ENCODE measurements at places on chromosomes 4 and X.
A peak's percentile ranks its signal among the peaks of the same experiment; 100 is the strongest.

DNA sequence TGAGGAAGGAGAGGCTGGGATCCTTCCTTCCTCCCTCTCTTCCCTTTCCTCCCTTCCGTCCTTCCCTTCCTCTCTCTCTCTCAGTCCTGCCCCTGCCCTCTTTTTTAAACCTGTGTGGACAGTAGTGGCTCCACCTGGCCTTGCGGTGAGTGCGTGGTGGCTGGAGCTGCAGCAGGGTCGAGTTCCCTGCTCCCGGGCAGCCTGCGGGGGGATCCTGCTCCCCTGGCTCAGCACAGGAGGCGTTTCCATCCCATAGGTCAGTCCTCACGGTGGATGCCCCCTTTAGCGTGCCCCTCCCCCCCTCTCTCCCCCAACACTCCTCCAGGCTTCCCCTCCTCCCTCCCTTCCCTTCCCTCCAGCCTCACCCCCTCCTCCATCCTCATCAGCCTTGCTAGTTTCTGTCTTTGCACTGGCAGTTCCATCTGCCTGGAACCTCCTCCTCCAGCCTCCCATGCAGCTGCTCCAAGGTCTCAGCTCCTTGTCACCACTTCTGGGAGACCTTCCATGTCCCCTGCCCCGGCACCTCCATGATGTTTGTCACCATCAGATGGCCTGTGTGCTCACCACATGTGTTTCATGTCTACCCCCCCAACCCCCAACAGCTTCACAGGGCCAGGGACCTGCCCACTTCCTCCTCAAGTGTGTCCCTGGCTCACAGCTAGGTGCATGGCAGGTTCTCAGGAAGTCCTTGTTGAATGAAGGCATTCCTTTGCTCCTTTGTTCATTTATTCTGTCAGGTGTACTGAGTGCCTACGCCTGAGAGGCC is 68.4 kb downstream of the PSAPL1 start:
- DNase-seq: no peak

- DNase-seq: no peak
Measured at GRCh38 chrX:95703696-95704095, 980.9 kb upstream of the DIAPH2 start.

- DNase-seq: no peak
Measured at GRCh38 chr4:110154582-110154981, 43.8 kb downstream of the ELOVL6 start.

- no peak for DNase-seq
Measured at GRCh38 chrX:97619499-97619898, 735.8 kb downstream of the RPA4 start.

- no peak for DNase-seq
Measured at GRCh38 chr4:37748485-37748884, 62.3 kb upstream of the RELL1 start.

DNA sequence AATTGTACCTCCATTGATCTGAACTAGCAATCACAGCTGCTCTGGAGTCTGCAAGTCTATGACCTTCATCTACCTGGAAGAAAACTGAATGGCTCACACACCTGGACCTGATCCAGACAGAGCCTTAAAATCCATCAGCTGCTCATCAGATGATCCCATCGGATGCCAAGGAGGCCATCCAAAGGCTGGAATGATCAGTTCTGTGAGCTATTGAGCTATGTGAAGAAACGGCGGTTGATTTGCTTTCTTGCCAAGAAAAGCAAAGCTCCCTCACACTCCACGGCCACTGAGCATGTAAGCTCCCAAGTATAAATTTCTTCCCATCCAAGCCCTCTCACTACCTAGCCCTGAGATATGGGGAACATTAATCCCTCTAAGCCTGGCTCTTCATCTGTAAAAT is 63.1 kb downstream of the RELL1 start:
- no peak for DNase-seq

GRCh38 chrX:11702420-11702819 is 36.7 kb upstream of the ARHGAP6 start:
- no peak for DNase-seq

DNA sequence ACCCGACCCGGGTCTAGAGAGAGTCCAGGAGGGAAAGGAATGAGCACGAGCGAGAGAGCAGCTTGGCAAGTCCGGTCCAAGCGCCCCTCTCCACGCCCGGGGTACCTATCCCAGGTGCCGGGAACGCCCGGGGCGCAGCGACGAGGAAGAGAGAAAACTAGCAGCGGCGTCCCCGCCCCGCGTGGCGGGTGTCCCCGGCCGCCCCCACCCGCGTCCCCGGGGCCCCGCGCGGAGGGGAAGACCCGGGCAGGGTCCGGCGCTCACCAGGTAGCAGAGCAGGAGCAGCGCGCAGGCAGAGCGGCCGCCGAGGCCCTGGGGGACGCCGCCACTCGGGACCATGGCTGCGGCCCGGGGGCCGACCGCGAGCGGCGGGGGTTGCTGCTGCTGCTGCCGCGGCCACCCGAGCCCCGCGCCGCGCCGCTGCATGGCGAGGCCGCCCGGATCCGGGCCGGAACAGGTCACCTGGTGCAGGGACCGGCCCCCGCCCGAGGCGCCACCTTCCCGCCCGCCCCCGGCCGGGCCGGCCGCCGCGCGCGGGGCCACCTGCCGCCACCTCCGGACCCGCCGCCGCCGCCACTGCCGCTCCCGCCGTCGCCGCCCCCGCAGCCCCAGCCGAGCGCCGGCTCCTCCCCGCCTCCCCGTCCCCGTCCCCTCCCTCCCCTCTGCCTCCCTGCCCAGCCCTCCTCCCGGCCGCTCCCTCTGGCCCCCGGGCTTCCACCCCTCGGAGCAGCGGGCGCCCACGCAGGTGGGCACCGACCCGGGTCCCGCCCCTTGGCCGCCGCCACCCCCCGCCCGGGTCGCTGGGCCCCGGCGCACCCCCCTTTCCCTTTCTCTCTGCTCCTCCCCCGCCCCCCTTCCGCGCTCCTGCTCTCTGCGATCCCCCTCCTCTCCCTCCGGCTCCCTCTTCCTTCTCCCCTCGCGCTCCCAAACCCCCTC is at the start of gene SEL1L3:
Gene SEL1L3, minus strand, starts transcription at position 578 of the 936 bp plus-strand sequence. Its CDS starts 152 bp downstream, at position 426.
- DNase-seq: peak; percentile 28

DNA sequence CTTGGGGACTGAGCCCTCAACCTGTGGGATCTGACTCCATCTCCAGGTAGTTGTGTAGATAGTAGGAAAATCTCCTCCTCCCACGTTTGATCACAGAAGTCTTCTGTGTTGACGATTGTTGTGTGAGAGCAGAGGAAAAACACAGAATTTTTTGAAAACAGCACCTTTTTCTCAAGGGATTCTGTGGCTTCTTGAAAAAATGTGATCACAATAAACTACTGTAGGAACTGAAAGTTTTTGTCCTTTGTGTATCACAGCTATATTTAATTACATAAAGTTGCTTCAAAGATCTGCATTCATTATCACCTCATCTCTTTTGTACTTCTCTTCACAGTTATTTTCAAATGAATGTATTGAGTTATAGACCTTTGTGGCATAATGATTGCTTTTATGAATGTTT is 85.1 kb downstream of the AFF1 start:
- no peak for DNase-seq

- no peak for DNase-seq
Measured at GRCh38 chrX:69218407-69218997, 53.2 kb upstream of the PJA1 start.

- DNase-seq: no peak
Measured at GRCh38 chrX:135984791-135985156, 461 bp upstream of the SLC9A6 start.

GRCh38 chr4:15945516-15945915 is 7.0 kb upstream of the FGFBP1 start:
- DNase-seq: no peak

DNA sequence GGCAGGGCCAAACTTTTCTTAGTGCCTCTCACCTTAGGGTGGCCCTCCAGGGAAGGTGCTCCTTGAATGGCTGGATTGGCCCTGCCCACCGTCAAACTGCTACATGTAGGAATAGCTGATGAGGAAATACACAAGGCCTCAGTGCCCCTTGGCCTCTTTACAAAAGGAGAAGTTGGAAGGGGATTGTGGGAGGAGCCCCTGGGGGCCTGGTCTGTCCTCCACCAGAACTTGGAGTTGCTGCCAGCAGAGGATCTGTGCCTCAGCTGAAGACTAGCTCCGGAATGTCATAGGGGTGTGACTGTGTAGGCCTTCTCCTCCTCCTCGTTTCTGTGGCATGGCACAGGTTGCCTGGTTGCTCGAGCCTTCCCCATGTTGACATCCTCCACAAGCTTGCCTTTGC is 142.7 kb downstream of the AMMECR1 start:
- DNase-seq: no peak

- DNase-seq: no peak
Measured at GRCh38 chr4:70874268-70875156, 27.7 kb upstream of the MOB1B start.

DNA sequence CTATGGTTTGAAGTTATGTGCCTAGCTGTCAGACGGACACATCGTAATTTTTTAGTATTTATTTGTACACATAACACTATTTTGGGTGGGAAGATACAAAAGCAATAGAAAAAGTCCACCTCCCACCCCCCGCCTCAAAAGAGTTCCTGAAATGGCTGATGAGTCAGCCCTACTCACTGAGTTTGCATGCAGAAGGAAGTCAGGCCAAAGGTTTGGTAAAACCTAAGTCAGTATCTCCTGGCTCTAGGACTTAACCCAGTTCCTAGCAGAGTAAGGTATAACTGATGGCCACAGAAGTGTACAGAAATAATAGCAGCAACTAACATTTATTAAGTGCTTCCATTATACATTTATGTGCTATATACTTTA is 2.9 kb upstream of the KLHL2 start:
- no peak for DNase-seq

GRCh38 chr4:121228848-121229247 is 64.7 kb upstream of the TNIP3 start:
- no peak for DNase-seq

- DNase-seq: no peak
Measured at GRCh38 chr4:151854731-151855130, 93.9 kb upstream of the GATB start.

DNA sequence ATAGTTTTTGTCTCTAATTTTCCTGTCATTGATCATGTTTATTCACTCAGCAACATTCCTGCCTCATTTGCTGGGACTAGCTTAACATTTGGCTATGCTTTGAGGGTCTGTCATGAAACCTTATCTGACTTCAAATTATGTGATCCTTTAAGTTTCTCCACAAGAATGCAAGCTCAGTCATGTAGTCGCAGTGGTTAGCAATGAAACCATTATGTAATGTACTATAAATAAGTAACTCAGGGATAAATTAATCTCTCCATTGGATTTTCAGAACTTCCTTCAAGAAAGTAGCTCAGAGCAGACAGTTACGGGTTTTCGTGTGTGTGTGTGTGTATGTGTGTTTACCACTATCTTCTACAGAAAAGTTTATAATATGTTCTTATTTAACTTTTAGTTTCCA is 993.6 kb downstream of the ADGRL3 start:
- no peak for DNase-seq

DNA sequence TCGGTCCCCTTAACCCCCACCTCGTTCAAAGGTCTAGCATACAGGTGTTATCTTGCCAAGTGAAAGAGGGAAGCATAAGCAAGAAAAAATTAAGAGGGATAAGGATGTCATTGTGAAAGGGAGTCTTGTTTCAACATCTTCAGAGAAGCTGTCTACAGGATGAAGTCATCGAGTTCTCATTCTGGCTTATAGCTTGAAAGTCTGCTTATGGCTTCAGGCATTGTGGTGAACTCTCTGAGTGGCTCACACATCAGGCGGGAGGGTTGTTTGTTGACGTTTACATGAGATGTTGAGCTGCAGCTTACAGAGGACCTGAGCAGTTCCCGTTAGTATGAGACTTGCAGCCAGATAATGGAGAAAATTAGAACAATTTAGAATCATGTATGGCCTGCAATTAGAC is 16.6 kb downstream of the MAGEA9B start:
- DNase-seq: no peak

GRCh38 chrX:19372170-19372546 is 28.4 kb downstream of the PDHA1 start:
- peak; percentile 34 for DNase-seq

DNA sequence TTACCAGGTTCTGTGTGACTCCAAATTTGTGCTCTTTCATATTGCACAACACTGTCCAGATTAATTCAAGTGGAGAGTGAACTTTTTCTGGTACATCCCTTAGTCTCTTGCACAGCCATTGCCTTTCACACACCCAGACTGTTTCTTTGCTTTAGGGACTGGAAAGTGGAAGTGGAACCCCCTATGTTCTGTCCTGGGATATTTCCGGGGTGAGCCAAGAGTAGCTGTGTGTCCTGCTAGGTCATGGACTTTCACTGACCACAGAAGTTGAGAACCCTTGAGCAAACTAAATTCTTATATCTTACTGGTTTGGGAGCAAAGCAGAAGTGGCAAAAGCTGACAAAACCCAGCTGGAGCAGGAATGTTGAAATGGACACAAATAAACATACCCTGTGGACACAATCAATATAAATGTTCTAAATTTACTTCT is 10.3 kb upstream of the VSIG4 start:
- no peak for DNase-seq

DNA sequence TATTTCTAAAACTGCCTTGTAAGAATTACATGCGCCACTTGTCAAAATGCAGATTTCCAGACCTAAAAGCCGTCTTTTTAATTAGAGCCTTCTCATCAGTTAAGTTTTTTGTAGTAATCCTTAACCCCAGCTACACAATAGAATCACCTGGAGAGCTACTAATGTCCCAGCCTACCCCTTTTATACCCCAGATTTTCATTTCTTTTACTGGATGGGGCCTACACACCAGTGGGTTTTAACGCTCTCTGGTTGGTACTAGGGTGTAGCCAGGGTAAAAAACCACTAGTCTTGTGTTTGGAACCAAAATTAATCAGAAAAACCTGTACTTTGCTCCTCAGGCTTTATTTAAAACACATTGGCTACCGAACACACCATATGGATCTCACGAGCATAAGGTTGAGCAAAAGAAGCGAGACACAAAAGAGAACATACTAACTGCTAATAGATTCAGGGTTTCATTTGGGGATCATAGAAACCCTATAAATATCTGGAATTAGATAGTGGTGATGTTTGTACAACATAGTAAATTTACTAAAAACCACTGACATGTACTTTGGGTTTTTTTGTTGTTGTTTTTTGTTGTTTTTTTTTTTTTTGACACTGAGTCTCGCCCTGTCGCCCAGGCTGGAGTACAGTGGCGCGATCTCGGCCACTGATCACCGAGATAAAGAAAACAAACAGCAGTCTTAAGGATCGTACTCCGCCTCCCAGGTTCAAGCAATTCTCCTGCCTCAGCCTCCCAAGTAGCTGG is 30.6 kb downstream of the BBS12 start:
- no peak for DNase-seq

GRCh38 chr4:145295547-145295946 is 115.2 kb upstream of the OTUD4 start:
- no peak for DNase-seq

DNA sequence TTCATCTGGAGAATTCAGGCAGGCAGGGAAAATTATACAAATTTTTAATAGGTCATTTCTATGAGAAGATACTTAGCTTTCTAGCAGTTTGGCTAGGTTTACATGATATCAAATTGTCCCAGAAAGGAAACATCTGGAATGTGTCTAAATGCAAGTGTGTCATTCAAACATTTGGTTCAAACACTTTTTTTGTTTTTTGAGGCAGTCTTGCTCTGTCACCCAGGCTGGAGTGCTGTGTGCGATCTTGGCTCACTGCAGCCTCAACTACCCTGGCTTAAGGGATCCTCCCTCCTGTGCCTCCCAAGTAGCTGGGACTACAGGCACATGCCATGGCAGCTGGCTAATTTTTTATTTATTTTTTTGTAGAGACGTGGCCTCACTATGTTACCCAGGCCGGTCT is 31.6 kb downstream of the SPARCL1 start:
- no peak for DNase-seq

GRCh38 chrX:2781698-2782097 is 29.9 kb downstream of the XG start:
- DNase-seq: no peak

- DNase-seq: no peak
Measured at GRCh38 chrX:71991164-71991563, 80.5 kb downstream of the NHSL2 start.

Measured in stimulated activated CD8-positive, alpha-beta memory T cell treated with anti-CD3 and anti-CD28 coated beads, Interleukin-4, amount 100 ng/mL, for 4 hours (primary cell).